Ecto neural progenitor cell (in vitro differentiated cells): ENCODE measurements at places on chromosomes 6 and 20.

- DNase-seq: peak; percentile 46
These were observed 55.4 kb upstream of the MOXD1 start for GRCh38 chr6:132456700-132457143.

GRCh38 chr6:42514745-42515144, 49.1 kb upstream of the UBR2 start:
- no peak for DNase-seq

DNA sequence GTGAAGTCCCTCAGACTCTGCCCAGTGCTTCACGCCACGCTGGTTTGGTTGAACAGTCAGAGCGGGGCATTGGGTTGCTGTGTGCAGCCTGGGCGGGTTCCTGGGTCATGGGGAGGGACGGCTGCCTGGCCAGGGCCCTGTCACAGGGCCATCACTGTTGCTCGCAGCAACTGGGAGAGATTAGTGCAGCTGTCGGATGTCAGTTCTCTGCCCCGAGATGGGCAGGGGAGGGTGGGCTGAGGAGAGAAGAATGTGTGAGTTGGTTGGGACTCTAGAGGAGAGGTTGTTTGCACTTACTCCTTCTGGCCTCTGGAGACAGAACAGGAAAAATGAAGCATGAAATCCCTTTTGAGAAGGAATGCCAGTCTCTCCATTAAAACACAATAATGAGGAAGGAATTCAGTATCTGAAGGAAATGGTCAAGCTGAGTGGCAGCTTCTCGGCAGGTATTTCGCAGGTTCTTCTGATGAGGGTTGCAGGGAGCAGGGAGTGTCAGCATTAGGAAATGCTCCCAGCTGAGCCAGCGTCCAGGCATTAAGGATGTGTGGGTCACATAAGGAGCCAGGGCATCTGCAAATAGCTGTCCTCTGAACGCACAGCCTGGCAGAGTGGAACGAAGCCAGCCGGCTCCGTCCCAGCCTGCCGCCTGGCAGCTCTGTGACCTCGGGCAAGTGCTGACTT, 95.9 kb downstream of the SSR1 start:
- peak; percentile 79 for DNase-seq

GRCh38 chr6:28334286-28335039, 1.5 kb downstream of the ZSCAN31 start:
- DNase-seq: no peak

DNA sequence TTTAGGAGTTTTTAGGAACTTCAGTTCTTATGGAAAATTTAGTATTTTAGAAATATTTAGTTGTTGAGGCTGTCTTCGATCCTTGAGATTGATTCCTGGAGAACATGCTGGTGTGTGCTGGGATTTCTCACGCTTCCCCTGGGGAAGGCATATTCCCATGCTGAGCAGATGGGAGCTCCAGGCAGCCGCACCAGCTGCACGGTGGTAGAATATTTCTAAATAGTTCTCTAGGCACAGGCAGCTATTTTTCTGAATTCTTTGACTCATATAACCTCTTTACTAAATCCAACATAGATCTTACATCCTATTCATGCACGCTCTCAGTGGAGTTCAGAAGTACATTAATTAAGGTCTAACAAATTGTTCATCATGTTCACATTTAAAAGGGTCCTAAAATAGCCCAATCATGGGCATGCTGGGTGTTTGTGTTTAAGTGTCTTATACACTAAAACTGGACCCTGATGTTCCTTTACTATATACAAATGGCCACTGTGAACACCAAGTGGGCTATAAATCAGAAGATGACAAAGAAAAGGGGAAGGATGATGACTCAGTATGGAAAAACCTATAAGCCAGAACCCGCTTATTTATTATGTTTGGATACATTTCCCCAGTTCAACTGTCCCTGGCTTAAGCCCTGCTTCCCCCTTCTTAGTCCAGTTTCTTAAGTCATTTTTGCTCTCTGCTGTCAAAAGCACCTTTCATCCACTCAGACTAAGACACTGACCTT, 138.5 kb downstream of the UST start:
- no peak for DNase-seq

DNA sequence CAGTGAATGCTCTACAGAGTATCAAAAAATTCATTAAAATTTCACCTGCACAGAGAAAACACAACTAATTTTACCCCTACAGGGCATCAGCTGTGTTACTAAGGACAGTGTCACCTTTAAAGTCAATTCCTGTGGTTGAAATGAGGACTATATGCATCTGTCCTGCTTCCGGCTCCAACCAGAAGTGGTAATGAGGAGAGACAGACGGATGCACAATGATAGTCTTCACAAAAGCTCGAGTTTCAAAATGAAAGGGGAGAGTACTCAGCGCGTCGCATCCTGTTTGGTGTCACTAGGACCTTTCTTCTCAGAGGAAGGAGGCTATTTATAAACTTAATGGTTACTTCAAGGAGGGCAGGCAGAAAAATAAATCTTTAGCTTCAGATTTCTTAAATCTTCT, 86.5 kb downstream of the LYRM4 start:
- no peak for DNase-seq

GRCh38 chr6:168903613-168904345, 349.9 kb downstream of the THBS2 start:
- DNase-seq: no peak

DNA sequence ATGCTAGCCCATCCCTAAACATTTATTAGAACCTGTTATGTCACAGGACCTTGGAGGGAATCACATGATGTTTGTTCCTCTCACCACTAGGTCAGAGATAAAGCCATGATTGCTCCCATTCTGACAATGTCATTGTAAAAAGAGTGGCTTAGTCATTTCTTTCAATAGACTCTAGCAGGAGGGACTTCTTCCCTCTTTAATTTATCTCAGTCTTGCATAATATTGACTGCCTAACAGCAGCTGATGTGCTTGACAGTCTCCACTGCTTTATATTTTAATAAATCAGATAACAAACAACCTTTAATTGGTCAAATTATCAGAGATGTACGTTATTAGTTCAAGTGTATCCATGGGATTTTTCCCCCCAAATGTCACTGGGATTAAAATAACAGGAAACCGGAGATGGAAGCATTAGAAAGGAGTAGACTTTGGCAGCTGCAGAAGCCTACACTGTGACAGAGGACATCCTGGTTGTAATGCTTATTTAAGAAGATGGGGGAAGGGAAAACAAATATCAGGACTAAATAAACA, 39.6 kb downstream of the LAMA4 start:
- DNase-seq: no peak

- peak; percentile 77 for DNase-seq
These were observed at the start of gene FAXC for GRCh38 chr6:99349171-99350141. FAXC (minus strand) TSS chr6:99349674; CDS start chr6:99349372, 302 bp downstream.

- no peak for DNase-seq
These were observed 3.8 kb upstream of the TRIB3 start for GRCh38 chr20:376750-377149.

DNA sequence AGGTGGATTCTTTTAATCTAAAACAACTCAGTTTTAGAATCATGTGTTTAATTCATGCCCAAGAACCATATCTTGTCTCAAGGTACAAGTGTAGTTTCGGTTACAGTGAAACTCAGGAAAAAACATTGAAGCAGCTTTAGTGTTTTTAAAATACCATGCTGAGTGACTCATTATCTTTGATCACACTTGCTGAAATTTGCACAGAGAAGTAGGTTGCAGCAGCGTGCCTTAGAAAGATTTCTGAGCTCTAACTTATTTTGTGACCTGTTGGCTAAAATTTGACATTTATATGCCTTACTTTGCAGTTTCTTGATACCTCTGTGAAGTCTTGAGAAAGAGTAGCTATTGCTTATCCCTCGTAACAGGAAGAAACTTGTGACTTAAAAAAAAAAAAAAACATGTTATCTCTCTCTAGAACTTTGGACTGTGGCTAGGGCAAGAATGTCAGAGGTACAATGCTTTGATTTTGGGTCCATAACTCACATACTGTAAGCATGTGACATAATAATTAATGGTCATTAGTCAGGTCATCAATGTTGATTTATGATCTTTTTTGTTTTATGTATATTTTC, 34.5 kb upstream of the FUCA2 start:
- no peak for DNase-seq

DNA sequence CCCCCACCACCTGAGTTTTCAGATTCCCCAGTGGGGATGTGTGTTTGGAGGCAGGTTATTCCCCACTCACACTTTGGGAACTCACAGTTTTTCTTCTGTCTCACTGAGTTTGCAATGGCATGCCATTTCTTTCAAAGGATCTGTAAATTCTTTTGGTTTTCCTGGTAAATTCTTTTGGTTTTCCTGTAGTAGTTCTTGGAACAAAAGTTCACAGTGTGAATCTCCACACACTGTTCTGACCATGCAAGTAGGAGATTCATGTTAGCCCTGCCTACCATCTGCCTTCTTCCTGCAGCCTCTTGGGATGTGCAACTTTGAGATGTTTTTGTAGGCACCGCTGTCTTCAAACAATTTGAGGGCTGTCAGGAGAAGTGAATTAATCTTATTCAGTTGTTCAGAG, 165.6 kb upstream of the OGFRL1 start:
- DNase-seq: no peak
